Cerebellum (tissue), 4 donors: ENCODE measurements at places on chromosomes 4 and X.

- no peak for DNase-seq
Observed at GRCh38 chr4:104404361-104404760, 90.3 kb downstream of the CXXC4 start.

GRCh38 chr4:145868637-145869409, 69.8 kb downstream of the ZNF827 start:
- no peak for DNase-seq

DNA sequence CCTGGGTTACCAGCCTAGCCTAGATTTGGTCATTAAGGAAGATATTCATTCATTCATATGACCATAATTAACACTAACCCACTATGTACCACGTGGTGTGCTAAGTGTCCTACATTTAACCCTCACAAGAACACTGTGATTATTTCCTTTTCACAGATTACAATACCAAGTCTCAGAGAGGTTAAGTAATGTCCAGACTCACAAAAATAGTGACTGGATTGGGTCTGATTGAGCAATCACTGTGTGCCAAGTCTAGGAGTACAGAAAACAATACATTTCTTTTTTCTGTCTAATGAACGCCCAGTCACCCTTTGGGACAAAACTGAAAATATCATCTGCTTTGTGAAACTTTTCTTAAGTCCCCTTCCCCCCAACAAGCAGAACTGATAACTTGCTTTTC, 7.6 kb upstream of the DLG3 start:
- no peak for DNase-seq

DNA sequence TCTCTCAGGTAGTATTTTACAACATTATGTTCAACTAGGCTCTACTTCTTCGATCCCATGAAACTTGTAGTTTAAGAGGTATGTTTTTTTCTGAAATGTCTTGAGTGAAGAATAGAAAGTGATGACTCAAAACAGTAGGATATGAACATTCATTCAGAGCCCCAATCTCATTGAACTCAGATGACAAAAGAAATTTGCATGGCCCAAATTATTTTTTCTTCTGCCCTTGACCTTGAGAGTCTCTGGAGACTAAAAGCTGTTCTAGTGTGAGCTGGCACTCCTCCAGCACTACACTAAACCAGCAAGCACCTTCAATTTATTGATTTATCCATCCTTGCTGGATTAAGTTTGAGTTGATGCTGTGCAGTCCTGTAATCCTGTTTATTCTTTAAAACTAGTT, 4.0 kb downstream of the DCLK2 start:
- no peak for DNase-seq

- no peak for DNase-seq
Observed at GRCh38 chr4:73053974-73054480, 15.5 kb downstream of the COX18 start.

- DNase-seq = no peak
Observed at GRCh38 chr4:143262838-143263237, 73.8 kb upstream of the GAB1 start.

DNA sequence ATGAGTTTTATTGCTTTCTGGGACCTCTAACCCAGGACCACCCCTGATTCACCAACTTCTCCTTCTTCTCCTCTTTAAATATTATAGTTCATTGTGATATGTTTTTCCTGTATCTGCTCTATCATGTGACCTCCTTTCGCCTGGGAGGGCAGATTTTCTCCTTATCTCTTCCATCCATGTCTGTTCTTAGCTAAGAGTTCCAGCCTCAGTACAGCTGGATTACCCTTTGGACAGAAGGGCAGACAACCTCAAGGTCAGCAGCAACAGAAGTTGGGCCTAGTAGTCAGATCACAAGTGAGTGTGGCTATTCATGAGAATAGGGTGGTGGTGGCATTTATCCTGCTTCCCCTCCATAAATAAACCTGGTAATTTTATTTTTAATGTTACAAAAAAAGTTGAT, 5.7 kb upstream of the XK start:
- no peak for DNase-seq

DNA sequence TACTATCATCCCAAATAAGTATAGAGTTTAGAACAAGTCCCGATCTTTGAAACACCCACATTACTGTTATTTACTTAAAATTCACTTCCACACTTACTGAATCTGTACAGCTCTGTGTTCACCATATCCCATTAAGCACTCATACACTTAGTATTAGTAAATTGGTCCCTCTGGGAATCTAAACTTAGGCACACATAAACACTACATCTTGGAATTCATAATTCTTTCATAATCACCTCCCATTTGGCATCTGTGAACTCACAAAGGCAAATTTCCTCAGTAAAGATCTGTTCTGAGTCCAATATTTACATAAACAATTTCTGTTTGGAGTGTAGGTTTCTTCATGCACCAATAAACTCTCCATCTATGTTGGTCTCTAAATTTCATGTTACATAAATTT, 52.6 kb upstream of the PPARGC1A start:
- DNase-seq = no peak
